Right cardiac atrium (tissue), 5 donors: ENCODE measurements at places on chromosomes 12 and 14.

- DNase-seq = no peak
Observed at GRCh38 chr12:32897281-32897610, 669 bp upstream of the PKP2 start.

GRCh38 chr14:100965296-100965695 lies 61.8 kb upstream of the RTL1 start:
- no peak for DNase-seq

DNA sequence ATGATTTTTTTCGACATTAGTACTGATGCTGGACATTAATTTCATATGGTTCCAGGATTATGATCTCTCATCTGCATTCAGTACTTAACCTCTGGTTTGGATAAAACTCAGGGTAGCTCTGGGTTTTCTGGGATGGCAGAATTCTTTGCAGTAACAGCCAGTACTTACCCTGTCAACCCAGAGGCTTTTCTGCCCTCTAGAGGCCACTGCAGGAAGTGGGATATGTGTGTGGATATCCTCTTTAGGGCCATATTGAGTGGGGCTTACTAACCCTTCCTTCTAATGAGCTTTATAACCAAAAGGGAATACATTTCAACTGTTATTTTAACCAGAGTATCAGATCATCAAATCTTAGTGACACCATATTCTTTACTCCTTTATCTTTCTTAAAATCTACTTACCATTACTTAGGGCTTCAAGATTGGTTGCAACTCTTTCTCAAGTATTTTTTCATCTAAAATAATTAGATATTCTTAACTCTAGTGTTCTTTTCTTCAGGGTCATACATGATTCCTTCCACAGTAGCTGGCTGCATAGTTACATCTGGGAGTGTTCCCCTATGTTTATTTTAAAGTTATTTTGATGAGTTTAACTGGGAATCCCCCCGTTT lies 488.0 kb upstream of the STXBP6 start:
- DNase-seq = no peak

DNA sequence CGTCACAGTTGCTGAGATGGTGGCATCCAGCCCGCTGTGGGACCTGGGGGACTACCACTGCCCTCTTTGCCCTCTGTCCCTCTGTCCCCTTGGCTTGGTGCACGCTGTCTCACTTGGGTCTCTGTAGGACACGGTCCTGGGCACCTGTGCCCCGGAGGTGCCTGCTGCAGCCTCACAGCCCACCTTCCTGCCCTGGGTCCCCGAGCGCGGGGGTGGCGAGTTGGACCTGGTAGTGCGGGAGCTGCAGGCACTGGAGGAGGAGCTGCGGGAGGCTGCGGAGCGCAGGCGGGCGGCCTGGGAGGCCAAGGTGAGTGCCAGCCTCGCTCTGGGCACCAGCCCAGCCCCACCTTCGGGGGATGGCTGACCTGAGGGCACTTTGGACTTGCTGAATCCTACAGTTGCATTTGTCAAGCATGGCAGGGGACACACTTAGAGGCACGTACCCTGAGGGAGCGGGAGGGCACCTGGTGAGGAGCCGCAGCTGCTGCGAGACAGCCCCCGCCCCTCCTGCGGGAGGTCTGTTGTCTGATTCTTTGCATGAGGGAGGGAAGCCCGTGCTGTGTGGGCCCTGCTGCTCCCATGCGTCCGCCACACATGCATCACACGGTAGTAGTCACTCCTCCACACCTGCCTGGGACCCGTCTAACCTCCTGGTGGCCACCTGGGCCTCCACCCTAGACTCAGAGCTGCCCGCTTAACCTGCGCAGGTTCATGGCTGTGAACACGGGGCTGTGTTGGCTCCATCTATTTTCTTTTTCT lies 6.8 kb downstream of the TEDC1 start:
- no peak for DNase-seq

DNA sequence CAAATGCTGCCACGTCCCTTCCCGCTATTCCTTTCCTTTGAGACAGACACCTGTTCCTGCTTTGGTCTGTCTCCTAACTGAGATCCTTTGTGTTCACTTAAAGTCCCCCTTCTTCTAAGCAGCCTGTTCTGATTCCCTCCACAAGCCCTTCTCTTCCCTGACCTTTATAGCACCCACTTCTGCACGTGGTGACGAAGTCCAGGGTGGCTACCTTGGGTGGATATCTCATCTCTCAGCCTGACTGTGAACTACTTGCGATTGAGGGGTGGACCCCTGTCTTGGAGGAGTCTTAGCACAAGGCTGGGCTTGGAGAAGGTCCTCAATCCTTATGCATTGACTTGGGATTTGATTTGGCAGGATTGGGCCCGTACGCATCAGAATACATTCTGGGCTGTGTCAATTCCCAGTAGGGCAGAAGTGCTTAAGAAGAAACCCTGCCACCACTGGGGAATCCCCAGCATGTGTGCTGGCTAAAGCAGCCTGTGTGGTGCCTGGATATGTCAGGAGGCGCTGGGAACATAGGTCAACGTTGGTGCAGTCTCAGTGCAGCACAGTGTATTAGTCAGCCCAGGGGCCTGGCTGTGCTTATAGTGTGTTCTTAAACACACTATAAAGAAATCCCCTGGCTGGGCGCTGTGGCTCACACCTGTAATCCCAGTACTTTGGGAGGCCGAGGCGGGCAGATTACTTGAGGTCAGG lies 23.6 kb downstream of the KRT80 start:
- no peak for DNase-seq

DNA sequence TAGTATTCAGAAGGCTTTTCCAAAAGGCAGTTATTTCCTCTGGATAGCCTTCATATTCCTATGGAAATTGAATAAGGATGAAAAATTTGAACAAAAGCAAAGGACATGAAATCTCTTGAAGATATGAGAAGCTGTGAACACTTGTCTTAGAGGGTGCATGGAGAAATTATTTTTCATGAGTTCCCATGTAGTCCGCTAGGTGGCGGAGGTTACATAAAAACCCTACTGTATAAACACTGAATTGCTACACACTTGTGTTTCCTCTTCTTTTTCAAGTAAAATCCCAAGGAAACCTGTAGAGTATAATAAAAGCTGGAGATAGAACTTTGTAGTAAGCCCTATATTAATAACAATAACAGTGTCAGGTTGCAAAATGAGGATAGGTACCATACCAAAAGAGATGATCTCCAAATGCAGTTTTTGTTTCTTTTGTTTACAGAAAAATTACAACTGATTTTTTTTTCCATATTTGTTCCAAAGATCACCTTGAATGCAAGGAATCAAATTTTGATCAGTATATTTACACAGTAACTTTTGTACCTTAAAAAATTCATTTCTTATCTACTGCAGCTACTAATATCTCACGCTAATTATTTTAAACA lies 37.8 kb upstream of the OR4E1 start:
- no peak for DNase-seq

GRCh38 chr12:27924350-27925135 lies 48.0 kb downstream of the PTHLH start:
- no peak for DNase-seq

DNA sequence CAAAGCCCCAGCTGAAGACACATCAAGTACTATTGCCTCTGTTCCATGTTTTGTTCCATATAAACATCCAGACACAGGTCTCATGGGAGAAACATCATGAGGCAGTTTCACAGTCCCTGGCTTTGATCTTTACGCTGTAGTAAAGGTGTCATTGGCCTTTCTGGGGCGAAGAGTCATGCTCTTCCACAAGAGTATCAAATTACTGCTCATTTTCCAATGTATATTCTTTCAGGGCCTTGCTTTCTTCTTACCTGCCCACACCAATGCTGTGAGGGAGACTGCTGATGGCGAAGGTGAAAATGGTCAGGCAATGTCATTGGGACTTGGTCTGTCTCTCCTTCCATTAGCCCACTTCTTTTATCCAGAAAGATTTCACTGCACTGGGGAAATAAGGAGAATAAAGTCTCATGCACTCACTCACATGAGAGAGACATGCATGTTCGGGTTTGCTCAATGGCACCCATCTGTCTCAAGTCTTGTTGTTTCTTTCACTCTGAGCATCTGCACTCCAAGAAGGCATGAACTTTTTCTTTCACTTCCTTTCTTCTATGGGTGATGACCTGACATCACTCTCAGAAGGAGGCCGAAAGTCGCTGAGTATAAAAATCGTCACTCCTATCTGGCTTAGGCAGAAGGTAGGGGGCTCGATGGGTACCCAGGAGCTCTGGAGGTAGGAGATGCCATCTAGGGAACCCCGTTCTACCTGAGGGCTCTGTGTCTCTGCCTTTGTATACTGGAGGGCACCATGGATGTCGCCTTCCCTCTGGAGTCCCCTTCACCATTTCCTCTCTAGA lies 1.3 kb upstream of the JDP2 start:
- no peak for DNase-seq

GRCh38 chr12:95185072-95185471 lies 32.2 kb downstream of the FGD6 start:
- DNase-seq = no peak

DNA sequence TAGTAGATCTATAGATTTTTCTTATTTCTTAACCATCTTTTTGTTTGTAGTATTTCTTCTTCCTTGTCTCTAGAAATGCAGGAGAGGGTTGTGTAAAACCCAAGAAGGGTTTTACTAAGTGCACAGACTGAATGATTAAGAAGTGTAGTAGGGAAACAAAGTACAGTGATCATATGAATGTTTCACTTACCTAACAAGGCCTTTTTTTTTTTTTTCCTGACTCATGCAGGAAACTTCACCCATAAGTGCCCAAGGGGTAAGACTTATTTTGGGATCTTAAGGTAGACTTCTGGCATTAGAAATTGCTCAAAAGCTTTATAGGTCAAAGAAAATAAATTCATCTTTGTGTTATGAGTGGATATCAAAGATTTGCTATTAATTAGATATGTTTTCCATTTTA lies 10.2 kb downstream of the SCN8A start:
- no peak for DNase-seq

DNA sequence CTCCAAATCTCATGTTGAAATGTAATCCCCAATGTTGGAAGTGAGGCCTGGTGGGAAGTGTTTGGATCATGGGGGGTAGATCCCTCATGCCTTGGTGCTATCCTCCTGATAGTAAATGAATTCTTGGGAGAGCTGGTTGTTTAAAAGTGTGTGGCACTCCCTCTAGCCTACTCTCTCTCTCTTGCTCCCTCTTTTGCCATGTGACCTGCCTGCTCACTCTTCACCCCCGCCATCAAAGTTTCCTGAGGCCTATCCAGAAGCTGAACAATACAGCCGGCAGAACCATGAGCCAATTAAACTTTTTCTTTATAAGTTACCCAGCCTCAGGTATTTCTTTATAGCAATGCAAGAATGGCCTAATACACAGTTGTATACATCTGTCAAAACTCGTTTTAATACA lies 62.5 kb downstream of the BCL2L14 start:
- DNase-seq = no peak

DNA sequence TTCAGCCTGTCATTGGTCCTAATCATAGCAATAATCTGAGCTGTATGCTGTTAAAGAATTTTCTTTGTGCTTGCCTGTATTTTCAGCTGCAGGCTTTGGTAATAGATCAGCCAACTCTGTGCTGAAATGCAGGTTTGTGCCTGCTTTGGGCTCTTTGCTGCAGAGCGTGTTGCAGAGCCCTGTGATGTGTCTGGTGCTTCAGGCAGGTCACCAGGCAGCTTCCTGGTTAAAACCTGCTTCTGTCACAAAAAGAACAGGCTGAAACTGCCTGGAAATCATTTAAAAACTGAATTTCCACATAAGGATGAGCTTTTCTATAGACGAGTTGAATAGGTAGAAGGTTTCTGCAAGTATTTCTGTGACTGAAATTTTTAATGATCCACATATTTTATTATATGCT lies 3.1 kb downstream of the DIP2B start:
- DNase-seq = no peak

- DNase-seq = no peak
Observed at GRCh38 chr12:618605-619004, 44.6 kb downstream of the NINJ2 start.
